ENCODE measurements at places on chromosomes 7 and 10.

GRCh38 chr7:114931656-114932011, 9.7 kb downstream of the MDFIC start:
- DNase-seq, result no peak

DNA sequence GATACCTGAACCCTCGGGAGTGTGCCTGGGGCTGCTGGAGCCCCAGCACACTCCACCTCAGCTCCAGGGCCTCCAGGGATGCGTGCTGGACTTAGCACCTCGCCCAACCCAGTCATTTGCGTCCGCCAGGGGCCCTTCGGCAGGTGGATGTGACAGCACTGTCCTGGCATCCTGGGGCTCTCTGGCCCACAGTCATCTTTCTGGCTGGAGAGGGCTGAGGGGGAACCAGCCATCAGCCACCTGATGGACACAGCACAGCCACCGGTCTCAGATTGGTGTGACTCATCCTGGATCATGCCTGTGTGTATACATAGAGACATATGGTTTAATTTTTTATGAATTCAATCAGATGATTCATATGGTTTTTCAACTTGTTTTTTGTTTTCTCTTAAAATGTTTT, 11.1 kb downstream of the ZNF775 start:
- DNase-seq, result peak; percentile 45

- DNase-seq, result no peak
Measured at GRCh38 chr7:86785641-86786040, 141.9 kb downstream of the GRM3 start.

GRCh38 chr7:94940241-94940640, 32.8 kb downstream of the PPP1R9A start:
- no peak for DNase-seq

DNA sequence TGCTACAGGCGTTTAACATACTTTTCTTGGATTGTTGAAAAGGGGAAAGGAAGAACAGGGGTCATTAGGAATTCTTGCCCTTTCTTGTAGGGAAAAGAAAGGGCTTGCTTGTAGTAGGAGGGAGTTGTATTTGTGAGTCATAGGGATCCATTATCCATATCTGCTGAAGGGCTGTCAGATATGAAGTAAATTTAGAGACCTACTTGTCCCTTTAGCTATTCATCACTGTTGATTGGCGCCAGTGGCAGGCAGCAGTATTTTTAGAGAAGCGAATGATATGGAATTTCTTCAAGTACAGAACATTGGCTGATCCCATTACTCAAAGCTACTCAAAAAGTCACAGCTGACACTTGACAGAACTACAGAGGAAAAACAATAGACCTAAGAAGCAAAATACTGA, 97.7 kb downstream of the CELF2 start:
- DNase-seq, result no peak

DNA sequence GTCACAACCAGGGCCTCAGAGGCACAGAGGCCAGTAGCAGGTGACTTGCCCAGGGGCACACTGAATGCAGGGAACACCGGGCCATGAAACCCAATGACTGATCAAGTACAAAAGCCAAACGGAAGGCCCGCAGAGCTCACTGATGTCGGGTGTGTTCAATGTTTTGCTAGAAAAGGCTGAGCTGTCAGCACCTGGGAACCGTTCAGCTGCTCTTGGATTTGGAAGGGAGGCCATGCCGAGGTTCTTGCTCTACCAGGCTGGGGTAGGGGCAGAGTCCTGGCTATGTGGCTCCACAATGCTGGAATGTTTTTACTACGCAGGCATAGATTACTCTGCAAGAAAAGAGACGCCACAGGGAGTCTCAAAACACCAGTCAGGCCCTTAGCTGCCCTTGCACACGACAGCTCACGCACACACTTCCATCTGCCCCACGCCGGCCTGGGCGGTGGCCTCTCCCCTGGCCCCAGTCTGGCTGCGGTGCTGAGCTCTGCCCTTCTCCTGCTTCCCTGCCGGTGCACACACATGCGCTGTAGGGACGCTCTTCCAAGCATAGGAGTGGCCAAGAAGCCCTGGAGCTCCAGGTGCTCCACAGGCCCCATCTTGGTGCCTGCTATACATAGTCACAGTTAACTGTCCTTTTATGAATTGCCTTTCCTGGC, 79.9 kb downstream of the ZRANB1 start:
- no peak for DNase-seq

DNA sequence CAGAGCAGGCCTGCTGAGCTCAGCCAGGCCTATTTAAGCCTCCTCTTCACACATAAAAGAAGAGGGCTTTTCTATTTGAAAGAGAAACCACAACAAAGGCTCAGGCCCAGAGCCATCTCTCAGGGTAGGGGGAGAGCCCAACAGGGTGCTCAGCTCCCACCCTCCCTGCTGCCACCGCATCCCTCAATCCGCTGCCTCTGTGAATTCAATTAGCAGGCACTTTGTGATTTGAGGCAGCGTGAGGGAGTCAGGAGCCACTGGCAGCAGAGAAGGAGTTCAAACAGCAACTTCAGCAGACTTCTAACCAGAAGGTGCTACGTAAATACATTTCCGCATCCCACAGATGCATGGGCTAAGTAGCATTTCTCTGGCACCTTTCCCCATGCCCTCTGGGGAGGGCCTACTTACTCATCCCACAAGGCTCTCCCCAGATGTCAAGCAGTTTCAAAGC, 45.2 kb downstream of the LRRC20 start:
- DNase-seq, result no peak

DNA sequence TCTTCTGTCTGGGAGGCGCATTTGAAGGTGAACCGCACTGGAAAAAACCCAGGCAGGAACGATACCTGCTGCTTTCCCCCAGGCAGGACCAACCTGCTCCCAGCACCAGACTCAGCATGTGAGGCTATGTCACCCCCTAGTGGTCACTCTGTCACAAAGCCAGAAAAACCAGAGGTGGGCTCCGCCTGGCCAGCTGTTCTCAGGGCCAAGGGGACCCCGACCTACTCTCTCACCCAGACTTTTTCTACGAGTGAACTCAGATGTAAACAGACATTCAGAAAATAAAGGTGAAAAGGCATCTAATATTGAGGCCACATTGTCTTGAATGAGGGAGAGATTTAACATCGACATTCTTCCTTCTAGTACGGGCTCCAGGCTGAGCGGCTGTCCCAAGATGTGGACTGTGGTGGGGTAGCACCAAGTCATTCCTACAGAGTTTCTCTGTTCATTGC, 117.3 kb downstream of the PRKAG2 start:
- peak; percentile 65 for DNase-seq

DNA sequence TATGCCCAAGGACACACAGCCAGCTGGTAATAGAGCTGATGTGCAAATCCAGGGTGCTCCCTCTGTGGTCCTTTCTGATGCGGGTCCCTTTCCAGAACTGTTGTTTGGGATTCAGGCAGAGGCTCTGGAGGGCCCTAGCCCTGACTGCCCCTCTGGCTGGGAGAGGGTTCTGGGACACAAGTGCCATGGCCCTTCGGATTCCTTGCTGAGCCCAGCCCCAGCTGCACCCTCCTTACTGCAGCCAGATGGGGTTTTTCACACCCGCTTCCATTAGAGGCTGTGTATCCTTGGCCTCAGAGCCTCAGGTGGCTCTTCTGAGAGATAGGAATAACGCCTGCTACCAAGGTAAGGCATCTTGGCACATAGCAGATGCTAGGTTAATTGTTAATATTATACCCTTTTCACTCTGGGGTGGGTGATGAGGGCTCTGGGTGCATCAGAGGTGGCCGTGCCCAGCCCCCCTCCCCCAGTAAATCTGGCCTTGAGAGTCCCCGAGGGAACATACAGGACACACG, 89.8 kb upstream of the LRRC4 start:
- DNase-seq, result no peak

DNA sequence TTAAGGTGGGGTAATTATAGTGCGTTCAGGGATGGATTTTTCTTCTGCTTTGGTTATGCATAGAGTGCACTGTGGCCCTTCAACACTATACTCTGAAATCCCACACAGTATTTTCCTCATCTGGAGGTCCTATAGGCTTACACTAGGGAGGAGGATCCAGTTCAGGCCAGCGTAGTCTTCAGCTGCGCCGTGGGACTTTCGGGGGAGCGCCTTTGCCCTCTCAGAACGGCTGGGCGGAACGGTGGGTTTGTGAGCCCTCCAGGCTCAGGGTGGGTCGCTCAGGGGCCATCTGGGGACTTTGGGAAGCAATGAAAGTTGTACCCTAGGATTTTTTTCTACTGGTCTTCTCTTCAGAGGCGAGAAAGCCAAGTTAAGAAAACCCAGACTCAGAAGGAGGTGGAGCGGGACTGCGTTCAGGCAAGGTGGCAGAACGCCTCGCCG, 652 bp upstream of the VPS26A start:
- DNase-seq, result peak; percentile 68

GRCh38 chr7:140771826-140772225, 75.3 kb downstream of the NDUFB2 start:
- DNase-seq, result no peak

GRCh38 chr10:119104654-119105015, 722 bp downstream of the DENND10 start:
- peak; percentile 23 for DNase-seq

DNA sequence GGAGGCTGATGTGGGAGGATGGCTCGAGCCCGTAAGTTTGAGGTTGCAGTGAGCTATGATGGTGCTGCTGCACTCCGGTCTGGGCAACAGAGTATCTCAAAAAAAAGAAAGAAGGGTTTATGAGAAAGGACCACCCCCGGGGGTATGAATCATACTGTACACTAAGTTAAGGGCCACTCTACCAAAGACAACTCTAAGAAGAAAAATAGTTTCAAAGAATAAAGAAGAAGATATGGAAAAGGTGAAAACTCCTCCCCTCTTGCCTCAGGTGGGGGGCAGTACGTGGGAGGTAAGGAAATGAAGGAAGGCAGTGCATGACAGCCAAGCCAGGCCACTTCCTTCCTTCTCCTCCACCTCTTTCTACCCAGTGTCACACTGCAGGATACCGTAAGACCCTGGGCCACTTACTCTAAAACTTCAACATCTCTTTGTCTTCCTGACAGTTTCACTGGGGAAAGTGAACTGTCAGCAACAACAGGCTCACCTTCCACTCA, 61.3 kb downstream of the PIP4K2A start:
- no peak for DNase-seq

- no peak for DNase-seq
Measured at GRCh38 chr7:69782917-69783684, 184.8 kb downstream of the AUTS2 start.

GRCh38 chr10:44301781-44302355, 83.0 kb downstream of the CXCL12 start:
- DNase-seq, result no peak

- DNase-seq, result peak; percentile 23
Measured at GRCh38 chr7:107528461-107528860, 35.3 kb downstream of the COG5 start.

DNA sequence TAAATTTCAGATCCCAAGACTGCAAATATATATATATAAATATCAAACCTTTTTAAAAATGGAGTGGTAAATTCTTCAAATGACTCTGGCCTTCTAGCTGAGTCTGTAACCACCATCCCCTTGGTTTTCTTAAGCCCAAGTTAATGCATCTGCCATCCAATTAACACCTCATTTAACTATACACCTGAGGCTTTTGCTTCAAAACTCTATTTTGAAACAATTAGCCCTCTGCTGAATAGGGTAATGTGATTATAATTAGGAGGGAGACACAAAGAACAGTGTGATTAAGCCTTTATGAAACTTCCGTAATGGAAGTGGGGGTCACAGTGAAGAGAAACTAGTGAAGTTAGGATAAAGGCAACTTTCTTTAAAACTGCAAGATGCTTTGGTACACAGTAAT, 83.6 kb downstream of the GPR37 start:
- no peak for DNase-seq

DNA sequence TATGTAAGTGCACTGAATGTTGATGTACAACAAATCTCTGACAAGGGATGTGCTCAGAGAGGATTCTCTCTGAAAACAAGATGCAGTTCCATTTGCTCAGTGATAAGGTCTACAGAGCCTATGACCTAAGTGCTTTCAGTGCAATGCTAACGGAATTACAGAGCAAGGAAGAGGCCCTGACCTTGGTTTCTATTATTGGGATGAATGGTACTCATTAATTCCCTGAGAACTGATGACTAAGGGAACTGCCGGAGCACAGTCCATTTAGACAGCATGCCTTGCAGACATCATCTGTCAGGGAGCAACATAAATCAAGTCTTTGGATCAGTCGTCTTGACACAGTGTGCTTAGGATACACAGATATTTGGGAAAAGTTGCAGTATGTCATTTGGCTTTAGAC, 340.8 kb downstream of the PHTF2 start:
- DNase-seq, result peak; percentile 1

- DNase-seq, result no peak
Measured at GRCh38 chr10:110808615-110809014, 63.1 kb upstream of the PDCD4 start.

GRCh38 chr7:19939746-19940145, 166.3 kb upstream of the TMEM196 start:
- DNase-seq, result peak; percentile 20

GRCh38 chr10:106795619-106796018, 368.9 kb downstream of the SORCS1 start:
- DNase-seq, result peak; percentile 33

DNA sequence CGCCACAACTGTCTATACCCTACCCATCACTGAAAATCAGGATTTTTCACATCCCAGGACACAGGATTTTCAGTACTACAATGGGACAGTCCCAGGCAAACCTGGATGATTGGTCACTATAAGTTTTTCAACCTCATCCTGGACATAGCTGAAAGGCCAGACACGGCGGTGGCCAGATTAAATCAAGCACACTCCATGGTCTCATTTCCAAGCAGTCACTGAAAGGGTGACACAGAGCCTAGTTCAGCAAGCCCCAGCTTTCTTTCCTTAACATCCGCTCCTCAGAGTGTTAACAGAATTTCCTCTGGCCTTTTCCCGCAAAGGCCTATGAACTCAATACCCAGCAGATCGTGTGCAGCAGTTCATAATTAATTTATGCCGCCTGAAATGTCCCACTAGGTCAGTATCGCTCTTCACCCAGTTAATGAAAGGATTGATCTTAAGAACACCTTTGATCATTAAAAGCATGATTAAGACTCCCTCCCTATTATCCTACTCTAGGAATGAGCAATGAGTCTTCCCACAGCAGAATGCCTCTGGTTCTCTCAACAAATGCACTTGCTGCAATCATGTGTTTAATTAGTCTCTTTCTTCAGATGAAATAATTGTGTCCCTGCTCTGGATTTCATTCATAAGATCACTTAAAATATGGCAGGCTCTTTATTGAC, 104.0 kb upstream of the NANOS1 start:
- DNase-seq, result no peak
